Epithelial cell of prostate (primary cell): ENCODE measurements at places on chromosomes 4 and X.

- DNase-seq = no peak
Observed at GRCh38 chr4:3316146-3316545, 23.3 kb downstream of the RGS12 start.

DNA sequence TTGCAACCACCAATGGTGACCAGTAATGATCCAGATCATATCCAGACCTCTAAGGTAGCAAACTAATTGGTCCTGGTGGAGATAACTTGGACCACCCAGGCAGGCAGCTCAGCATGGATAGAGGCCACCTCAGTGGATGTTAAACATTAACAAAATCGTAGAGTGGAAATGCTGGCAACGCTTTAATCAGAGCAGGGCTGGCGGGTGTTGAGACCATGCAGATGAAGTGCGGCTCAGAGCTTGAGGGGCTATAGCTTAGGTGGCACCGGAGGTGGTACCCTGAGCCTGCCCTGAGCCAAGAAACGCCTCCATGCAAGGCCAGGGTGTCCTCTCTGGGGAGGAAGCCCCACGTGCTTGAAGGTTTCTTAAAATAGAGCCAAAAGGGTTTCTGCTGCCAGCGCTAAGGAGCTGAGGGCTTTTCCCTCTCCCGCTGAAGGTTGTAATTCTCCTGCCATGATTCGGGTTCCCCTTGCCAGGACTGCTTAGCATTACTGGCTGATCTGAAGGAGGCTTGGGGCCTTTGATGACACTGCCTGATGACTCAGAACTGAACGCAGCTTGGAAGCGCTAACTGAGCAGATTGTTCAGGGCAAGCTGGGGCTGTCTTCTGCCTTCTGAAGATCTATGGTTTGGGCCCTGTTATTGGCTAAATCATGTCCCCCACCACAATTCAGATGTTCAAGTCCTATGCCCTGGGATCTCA is 177.8 kb upstream of the ATP6AP2 start:
- DNase-seq = no peak

DNA sequence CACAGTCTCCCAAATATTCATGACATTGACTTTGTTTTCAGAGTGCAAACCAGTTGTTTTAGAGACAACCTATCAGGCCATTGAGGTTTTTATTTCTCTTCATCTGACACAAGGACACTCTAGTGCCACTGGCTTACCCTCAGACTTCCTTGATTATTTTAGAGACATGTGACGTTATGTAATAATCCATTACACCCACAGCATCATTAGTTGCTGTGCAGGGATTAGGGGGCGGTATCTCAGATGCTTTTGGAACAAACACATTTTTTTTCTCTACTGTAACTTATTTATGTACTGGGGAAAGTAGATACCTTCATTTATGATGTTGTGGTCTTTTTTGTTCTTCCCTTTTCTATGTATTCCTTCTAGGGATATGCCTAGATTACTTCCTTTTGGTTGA is 2293.1 kb downstream of the PCDH7 start:
- DNase-seq = no peak

DNA sequence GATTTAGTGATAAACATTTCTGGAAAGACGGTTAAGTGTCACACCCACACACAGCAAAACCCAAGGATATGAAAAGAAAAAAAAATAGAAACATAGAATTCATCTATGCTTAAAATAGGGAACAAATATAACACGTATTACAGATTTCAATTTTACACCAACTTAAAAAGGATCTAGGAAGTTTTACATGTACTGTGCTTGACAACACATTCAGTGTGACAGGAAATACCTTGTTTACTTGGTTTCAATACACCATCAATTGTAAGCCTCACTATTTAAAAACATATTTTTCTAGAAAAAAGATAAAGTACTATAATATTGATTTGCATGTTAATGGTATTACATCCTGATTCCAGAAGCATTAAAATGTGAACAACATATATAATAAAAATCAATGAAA is 77.0 kb upstream of the SPRY1 start:
- no peak for DNase-seq

DNA sequence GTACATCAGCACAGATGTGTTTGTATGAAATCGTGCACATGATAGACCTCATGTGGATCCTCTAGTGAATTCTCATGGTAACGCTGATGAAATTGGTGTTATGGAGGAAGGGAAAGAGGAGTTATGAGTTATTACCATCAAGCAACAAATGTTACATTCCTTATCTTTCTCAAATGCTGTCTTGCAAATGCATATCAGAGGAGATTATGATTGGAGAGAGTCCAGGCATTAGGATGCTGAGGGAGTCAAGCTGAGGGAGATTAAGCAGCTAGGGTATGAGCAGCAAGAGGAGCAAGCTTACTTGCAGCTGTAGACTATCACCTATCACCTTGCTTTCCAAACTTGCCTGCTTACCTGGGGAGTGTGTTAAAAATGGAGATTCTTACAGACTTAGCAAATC is 36.8 kb upstream of the SFRP2 start:
- DNase-seq = no peak

DNA sequence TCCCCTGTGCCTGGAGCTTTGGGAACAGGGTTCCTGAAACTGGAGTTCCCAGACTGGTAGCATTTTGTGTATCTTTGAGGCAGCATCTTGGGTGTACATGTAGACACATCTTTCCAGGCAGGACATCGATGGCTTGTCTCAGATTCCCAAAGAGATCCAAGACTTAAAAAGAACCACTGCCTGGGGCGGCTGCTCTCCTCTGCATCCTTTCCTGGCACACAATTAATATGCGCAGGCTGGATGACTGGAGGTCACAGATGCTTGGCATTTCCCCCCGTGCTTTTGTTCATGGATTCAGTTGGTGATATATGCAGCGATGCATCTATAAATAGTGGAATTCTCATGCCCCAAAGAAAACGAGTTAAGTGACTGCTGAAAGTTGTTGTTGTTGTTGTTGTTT is 80.5 kb downstream of the CLDN34 start:
- no peak for DNase-seq

GRCh38 chrX:97402903-97403302 is 519.2 kb downstream of the RPA4 start:
- no peak for DNase-seq

DNA sequence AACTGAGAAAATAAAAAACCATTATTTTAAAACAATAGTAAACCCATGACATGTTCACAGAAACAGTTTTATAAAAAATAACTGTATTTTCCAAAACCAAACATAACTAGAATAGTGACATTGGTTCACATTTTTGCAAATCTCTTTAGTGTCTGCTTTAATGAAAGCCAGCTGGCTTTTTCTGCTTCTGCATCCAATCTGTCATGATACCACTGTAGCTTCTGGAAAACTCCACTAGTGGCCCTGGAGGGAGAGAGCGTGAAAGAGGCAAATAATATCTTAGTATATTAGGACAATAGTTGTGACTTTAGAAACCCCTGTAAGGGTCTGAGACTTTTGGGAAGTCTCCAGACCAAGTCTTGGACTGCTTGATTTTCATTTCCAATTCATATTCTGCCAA is 31.1 kb downstream of the FGFBP1 start:
- DNase-seq = no peak

GRCh38 chr4:105956569-105956968 is 61.3 kb downstream of the NPNT start:
- no peak for DNase-seq

DNA sequence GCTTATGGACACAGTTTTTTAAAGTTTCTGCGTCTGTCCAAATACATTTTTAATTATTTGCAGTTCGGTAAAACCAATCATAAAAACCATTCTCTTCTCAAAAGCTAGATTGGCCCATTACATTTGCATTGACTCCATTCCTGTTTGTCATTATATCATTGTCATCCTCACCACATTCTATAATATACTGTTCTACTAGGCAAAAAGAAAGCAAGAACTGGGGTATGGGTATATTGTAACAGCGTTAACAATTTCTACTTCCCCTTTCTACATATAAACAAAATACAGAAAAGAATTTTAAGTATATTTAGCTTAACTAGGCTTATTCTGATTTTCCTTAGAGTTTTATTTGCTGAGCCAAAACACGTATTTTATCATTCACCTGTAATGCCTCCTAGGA is 91.8 kb downstream of the RAP1GDS1 start:
- DNase-seq = no peak

DNA sequence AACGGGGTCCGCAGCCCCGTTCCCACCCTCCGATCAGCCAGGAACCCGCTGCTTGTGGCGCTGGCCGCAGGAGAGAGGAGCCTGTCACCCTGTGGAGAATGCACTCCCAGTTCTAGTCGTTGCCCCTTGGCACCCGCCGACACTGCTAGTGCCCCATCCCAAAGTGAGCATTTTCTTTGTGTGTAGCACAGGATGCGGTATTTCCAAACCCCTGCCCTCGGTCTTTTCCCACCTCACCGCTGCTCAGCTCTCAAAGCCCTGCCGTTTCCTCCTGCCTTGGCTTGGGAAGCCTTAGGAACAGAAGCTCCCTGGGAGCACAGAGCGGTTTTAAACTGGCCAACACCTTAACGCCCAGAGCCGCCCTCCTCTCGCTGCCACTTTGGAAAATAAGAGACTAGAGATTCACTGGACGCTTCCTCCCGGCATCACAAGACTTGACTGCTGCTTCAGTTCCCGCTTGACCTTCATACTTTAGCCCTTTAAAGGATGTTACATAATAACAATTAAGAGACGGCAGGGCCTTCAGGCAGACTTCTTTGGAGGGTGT is 772 bp downstream of the CYP4V2 start:
- DNase-seq = no peak

DNA sequence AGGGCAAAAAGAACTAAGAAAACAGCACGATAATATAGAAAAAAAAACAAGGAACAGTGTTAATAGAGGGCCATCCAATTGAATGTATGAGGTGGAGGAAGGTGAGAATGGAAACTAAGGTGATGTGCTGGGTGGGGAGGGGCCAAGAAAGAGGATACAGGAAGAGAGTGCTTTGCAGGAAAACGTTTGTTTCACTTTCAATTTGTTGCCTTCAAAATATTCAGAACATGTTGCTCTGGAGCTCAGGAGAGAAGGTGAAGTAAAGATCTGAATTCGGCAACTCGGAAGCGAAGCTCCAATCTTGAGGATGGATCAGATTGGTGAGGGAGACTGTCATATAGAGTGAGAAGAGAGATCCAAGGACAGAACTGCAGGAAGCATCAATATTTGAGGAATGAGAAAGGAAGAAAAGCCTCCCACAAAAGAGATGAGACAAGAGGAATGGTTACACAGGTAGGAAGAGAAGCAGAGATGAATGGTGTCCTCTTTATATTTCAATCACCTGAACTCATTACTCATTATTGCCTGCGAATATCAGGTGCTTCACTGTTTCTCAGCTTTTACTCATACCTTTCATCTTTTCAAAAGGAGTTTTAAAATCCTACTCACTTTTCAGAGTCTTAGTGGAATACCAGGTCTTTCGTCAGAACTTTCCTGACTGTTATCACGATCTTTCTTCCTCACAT is 14.7 kb upstream of the SEC24D start:
- DNase-seq = no peak

DNA sequence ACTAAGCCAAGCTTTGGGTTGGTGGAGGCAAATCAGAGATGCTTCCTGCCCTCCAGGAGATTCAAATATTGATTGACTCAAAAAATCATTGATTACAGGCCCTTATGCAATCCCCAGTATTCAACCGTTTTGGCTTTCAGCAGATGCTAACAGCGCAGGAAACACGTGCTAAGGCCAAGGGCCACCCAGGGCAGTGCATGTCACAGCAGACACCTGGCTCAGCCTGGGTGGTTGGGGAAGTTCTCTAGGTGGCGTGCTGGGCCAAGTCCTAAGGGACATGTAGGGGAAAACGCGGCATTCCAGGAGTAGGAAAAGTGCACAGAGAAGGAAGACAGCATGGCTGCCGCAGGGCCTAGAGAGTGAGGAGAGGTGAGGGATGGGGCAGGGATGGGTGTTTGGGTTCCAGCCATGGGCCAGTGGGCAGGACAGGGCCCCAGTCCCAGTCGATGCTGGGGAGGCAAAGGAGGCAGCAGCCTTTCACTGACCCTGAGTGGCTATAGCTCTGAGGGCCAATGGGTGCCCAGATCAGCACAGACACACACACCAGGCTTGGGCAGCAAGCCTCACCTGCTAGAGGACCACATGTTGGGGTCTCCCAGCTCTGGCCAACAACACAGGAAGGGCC is 239.1 kb downstream of the EVC2 start:
- no peak for DNase-seq

DNA sequence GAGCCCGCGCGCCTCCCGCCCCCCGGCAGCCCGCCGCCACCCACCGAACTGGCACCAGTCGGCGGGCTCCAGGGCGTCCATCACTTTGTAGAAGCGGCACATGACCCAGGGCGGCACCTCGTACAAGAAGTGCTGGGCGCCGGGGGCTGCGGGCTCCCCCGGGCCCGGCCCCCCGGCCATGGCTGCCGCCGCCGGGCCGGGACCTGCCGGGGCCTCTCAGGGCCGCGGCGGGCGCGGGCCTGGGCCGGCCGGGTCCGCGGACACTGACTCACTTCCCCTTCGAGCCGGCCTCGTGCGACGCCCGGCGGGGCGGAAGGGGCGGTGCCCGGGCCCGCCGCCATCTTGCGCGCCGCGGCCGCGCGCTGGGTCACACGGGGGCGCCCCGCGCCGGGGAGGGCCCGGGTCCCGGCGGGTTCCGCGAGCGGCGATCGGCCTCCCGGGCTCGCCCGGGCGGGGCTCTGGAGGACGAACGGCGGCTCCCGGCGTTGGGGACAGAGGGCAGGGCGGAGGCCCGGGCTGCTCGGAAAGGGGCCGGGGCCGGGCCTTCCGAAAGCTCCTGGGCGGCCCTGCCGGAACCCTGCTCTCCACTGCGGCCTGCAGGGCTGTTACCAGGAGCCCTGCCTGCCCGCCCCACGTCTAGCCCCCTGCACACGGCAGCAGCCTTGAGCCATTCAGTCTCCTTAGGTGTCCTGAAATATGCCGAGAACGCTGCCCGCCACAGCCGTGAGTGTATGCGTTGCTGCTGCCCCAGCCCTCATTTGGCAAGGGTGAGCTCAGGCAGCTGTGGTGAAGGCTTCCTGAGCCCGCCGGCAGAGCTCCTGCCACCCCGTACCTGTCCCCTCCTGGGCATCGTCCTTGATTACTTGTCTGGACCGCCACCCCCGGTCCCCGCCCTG is at the start of gene IRAK1:
IRAK1 (minus strand) TSS at position 270 of the 896 bp plus-strand sequence; CDS start at position 180, 90 bp downstream.
- DNase-seq = no peak

DNA sequence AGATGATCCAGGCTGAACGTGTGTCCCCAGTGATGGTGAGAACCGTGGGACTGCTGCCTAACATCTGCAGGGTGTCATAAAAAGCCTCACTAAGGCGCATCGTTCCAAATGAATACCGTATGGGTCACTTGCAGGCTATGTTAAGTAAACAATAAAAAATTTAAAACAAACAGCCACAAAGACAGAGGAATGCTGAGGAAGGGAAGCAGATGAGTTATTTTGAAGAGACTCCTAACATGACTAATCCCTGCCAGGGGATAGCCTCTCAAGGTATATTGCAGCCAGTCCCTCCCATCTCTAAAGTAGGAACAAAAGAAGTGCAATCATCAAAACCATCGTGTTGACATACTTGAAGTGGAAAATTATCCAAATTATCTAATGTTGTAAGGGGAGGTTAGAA is 83.8 kb downstream of the UNC5C start:
- no peak for DNase-seq

- DNase-seq = no peak
Observed at GRCh38 chr4:120304801-120305200, 238.2 kb upstream of the MAD2L1 start.

DNA sequence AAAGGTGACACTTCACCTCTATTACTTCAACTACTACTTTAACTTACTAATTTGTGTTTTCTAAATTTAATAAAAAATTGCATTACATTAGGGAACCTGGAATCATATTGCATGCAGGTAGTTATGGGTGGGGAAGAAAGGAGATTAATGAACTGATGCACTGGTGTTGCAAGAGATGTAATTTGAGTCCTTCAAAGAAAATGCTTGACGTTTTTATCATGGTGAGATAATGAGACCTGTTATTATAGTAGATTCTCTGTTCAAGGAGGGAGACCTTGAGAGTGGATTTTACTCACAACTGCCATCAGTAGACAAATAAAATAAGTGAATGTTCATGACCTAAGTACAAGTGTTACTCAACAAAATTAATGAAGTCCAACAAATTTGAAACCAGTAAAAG is 26.4 kb upstream of the MED14 start:
- DNase-seq = no peak
